ENCODE measurements at places on chromosomes 11 and 22.

- peak overlapping the region; percentile 94 for H3K27ac ChIP-seq
- H3K4me1 ChIP-seq = peaks cover 58% of the 10 kb centered on the region
- peak overlapping the region; percentile 77 for H3K4me3 ChIP-seq
- peak; percentile 92 for DNase-seq
- H3K36me3 ChIP-seq = no peaks in the 10 kb centered on the region
Measured at GRCh38 chr11:8871171-8871775, 39.7 kb upstream of the AKIP1 start.

DNA sequence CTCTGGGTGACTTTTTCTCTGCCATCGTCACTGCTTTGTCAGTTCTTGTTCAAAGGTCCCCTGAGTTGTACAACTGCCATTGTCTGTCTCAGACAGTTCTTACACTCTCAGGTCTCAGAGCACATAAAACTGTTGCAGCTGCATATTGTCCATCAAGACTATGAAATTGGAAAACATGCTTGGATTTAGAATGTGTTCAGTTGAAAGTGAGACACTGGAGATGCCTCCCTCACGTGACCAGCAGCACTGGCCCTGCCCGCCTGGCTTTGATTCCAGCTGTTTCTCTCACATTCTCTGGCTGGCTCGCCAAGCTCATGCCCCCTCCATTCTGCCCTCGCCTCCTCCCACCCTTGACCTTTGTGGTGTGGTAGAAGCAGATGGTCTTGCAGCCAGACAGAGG, 244.2 kb downstream of the NTM start:
- no peaks in the 10 kb centered on the region for H3K4me1 ChIP-seq
- no peak overlapping the region for H3K4me3 ChIP-seq
- no peak overlapping the region for H3K27ac ChIP-seq
- H3K36me3 ChIP-seq = no peaks in the 10 kb centered on the region

DNA sequence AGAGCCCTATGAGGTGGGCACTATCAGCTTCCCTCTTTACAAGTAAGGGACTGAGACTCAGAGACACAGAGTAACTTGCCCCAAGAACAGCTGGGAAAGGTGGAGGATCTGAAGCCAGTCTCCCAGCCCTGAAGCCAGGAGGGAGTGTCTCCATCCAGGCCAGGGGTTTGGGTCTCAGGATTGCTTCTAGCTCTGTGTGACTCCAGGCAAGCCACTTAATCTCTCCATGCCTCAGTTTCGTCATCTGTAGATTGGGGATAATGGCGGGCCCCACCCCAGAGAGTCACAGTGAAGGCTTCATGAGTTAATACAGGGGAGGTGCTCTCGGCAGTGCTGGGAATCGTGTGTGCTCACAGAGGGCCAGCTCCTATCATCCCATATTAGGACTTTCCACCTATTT, 10.5 kb downstream of the MAP4K2 start:
- no peak overlapping the region for H3K27ac ChIP-seq
- no peaks in the 10 kb centered on the region for H3K4me1 ChIP-seq
- H3K36me3 ChIP-seq = peaks cover 3% of the 10 kb centered on the region
- H3K4me3 ChIP-seq = no peak overlapping the region

- H3K4me1 ChIP-seq = peaks cover 54% of the 10 kb centered on the region
- H3K4me3 ChIP-seq = peak overlapping the region; percentile 72
- H3K27me3 ChIP-seq = no peaks in the 10 kb centered on the region
- no peaks in the 10 kb centered on the region for H3K36me3 ChIP-seq
- no peak for DNase-seq
Measured at GRCh38 chr22:23773483-23774113, 949 bp downstream of the MMP11 start.

DNA sequence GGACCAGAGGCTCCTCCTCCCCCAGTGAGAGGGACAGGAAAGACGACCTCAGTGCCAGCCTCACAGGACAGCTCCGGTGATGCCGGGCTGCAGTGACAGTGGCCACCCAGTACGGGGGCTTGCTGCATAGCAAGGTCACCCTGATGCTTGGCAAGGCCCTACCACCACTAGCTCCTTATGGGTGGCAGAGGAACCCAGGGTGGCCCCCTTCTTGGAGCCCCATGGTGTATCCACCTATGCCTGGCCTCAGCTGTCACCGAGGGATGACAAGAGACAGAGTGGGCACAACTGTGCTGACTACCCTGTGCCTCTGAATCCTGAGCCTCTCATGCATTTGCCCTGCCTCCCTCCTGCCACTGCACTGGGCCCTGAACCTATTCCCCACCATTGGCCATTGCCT, 809.2 kb downstream of the TBC1D22A start:
- no peaks in the 10 kb centered on the region for H3K27me3 ChIP-seq
- peak; percentile 70 for DNase-seq
- H3K4me1 ChIP-seq = no peaks in the 10 kb centered on the region
- no peak overlapping the region for H3K27ac ChIP-seq
- no peaks in the 10 kb centered on the region for H3K36me3 ChIP-seq
- no peak overlapping the region for H3K4me3 ChIP-seq

GRCh38 chr11:105432241-105432995, 177.5 kb upstream of the GRIA4 start:
- H3K4me3 ChIP-seq = no peak overlapping the region
- no peaks in the 10 kb centered on the region for H3K36me3 ChIP-seq
- no peak overlapping the region for H3K27ac ChIP-seq
- no peaks in the 10 kb centered on the region for H3K27me3 ChIP-seq
- DNase-seq = no peak

DNA sequence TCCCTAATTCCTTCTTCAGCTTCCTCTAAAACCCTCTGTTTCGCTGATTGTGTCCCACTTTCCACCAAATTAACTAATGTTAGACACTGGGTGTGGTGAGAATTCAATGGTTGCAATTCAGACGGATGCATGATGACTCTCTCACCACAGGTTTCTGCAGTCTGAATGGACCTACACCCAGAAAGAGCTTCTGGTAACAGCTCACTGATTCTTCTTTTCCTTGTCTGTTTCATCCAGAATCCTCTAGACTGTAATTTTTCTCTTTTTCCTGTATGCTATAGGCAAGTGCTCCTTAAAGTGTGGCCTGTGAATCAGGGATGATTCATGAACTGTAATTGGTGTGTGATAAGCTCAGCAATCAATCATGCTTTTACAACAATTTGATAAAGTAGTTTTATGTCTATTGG, 18.1 kb downstream of the MMP10 start:
- no peaks in the 10 kb centered on the region for H3K27me3 ChIP-seq
- no peak for DNase-seq

DNA sequence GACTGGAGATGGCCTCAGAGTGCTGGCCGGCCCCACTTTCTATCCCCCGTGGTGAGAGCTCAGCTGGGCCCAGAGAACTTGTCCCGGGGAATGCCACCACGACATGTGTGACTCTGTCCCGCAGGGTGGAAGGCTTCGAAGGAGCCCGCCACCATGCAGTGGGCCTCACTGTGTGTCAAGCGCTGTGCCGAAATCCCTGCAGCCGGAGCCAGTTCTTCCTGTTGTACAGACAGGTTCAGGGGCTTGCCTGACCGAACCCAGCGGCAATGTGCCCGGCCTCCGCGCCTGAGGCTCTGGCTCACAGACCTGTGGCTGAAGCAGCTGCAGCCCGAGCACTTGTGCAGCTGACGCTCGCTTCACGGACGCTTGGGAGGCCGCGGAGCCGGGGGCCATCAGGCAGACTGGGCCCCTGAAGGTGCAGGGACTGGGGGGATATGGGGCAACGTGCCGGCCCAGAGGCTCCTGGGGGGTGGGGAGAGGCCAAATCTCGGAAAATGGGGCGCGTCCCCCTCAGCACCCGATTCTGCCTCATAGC, 650 bp downstream of the PPM1F start:
- no peaks in the 10 kb centered on the region for H3K36me3 ChIP-seq
- no peak overlapping the region for H3K27ac ChIP-seq

GRCh38 chr11:124207102-124207792, 24.1 kb downstream of the OR10D3 start:
- peaks cover 2% of the 10 kb centered on the region for H3K27me3 ChIP-seq
- H3K27ac ChIP-seq = no peak overlapping the region
- H3K4me1 ChIP-seq = no peaks in the 10 kb centered on the region
- no peak for DNase-seq
- no peaks in the 10 kb centered on the region for H3K36me3 ChIP-seq

- no peaks in the 10 kb centered on the region for H3K36me3 ChIP-seq
- no peaks in the 10 kb centered on the region for H3K27me3 ChIP-seq
- H3K27ac ChIP-seq = no peak overlapping the region
- H3K4me3 ChIP-seq = no peak overlapping the region
- DNase-seq = no peak
- no peaks in the 10 kb centered on the region for H3K4me1 ChIP-seq
Measured at GRCh38 chr11:25650319-25650718, 681.6 kb upstream of the ANO3 start.

DNA sequence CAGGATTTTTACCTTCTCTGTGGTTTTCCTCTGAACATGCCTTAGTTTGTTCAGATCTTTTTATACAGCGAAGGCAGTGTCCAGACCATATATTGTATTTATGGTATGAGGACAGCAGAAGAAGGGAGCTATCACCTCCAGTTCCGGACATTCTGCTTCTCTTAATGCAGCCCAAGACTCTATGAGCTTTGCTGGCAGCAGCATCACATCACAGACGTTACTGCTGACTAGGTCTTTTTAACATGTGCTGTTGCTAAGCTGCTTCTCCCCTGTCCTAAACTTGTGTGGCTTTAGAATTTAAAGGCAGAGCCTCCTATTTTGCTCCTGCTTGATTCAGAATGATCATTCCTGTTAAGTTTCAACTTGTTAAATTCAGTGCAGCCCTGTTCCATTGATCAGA, 13.4 kb downstream of the MICAL2 start:
- no peak overlapping the region for H3K4me3 ChIP-seq
- H3K27me3 ChIP-seq = no peaks in the 10 kb centered on the region
- peaks cover 20% of the 10 kb centered on the region for H3K4me1 ChIP-seq
- no peak overlapping the region for H3K27ac ChIP-seq
- H3K36me3 ChIP-seq = no peaks in the 10 kb centered on the region

- no peak for DNase-seq
- peaks cover 4% of the 10 kb centered on the region for H3K4me1 ChIP-seq
- H3K27ac ChIP-seq = no peak overlapping the region
- H3K4me3 ChIP-seq = no peak overlapping the region
- peaks cover 4% of the 10 kb centered on the region for H3K27me3 ChIP-seq
- no peaks in the 10 kb centered on the region for H3K36me3 ChIP-seq
Measured at GRCh38 chr11:130816546-130817329, 99.5 kb downstream of the SNX19 start.

DNA sequence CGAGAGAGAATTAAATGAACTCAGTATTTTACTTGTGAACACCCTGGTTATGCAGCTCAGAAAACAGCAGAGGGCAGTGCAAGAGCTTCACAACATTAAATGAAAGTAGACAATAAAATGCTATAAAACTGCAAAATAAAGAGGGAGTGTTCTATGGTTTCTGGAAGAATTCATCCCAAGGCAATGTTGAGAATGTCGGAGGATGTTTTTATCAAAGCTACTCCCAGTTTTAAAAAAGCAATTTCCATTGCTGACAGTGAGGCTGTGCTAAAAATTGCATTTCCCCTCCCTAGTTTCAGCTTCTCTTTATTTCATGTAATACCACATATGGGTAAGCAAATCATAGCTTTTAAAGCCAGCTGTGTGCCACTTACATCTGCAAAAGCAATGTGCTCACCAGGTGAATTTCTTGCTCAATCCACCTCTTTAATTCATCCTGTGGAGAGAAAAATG, 296.8 kb downstream of the RAB38 start:
- no peaks in the 10 kb centered on the region for H3K4me1 ChIP-seq
- no peak overlapping the region for H3K4me3 ChIP-seq
- peaks cover 4% of the 10 kb centered on the region for H3K27me3 ChIP-seq
- DNase-seq = no peak
- no peak overlapping the region for H3K27ac ChIP-seq
- no peaks in the 10 kb centered on the region for H3K36me3 ChIP-seq

- DNase-seq = no peak
- H3K4me3 ChIP-seq = no peak overlapping the region
- H3K36me3 ChIP-seq = peaks cover 11% of the 10 kb centered on the region
- no peaks in the 10 kb centered on the region for H3K27me3 ChIP-seq
- no peak overlapping the region for H3K27ac ChIP-seq
Measured at GRCh38 chr11:74662487-74663103, 68.6 kb downstream of the CHRDL2 start.

GRCh38 chr22:27150544-27150941, 493.2 kb downstream of the MIAT start:
- H3K36me3 ChIP-seq = no peaks in the 10 kb centered on the region
- peaks cover 20% of the 10 kb centered on the region for H3K4me1 ChIP-seq
- H3K27me3 ChIP-seq = no peaks in the 10 kb centered on the region

GRCh38 chr11:128424271-128424711, 163.1 kb downstream of the ETS1 start:
- no peak for DNase-seq
- peaks cover 37% of the 10 kb centered on the region for H3K4me1 ChIP-seq
- H3K27me3 ChIP-seq = no peaks in the 10 kb centered on the region
- H3K36me3 ChIP-seq = no peaks in the 10 kb centered on the region
- H3K4me3 ChIP-seq = no peak overlapping the region
- peak overlapping the region; percentile 65 for H3K27ac ChIP-seq

DNA sequence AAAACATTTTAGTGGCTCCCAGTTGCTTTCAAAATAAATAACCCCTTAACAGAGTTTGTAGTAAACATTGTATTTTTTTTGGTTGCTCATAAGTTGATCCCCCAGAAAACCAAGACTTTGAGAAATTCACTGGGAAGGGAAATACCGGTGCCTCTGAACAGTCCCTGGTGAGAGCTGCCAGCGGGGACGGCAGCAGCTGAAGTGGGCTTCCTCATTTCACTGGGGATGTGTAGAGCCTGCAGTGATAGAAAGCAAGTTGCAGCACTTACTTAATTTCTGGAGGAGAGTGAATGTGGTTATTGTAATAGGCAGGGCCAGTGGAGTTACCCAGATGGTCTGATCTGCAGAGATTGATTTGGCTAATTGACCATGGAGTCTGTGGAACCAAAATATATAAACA, 18.6 kb upstream of the MCHR1 start:
- H3K27me3 ChIP-seq = no peaks in the 10 kb centered on the region
- no peak for DNase-seq
- no peaks in the 10 kb centered on the region for H3K4me1 ChIP-seq
- H3K36me3 ChIP-seq = no peaks in the 10 kb centered on the region
- no peak overlapping the region for H3K4me3 ChIP-seq
- H3K27ac ChIP-seq = no peak overlapping the region

- H3K4me1 ChIP-seq = peaks cover 74% of the 10 kb centered on the region
- H3K27me3 ChIP-seq = no peaks in the 10 kb centered on the region
- no peaks in the 10 kb centered on the region for H3K36me3 ChIP-seq
- H3K4me3 ChIP-seq = peak overlapping the region; percentile 67
Measured at GRCh38 chr11:9568854-9569587, 4.4 kb upstream of the WEE1 start.

DNA sequence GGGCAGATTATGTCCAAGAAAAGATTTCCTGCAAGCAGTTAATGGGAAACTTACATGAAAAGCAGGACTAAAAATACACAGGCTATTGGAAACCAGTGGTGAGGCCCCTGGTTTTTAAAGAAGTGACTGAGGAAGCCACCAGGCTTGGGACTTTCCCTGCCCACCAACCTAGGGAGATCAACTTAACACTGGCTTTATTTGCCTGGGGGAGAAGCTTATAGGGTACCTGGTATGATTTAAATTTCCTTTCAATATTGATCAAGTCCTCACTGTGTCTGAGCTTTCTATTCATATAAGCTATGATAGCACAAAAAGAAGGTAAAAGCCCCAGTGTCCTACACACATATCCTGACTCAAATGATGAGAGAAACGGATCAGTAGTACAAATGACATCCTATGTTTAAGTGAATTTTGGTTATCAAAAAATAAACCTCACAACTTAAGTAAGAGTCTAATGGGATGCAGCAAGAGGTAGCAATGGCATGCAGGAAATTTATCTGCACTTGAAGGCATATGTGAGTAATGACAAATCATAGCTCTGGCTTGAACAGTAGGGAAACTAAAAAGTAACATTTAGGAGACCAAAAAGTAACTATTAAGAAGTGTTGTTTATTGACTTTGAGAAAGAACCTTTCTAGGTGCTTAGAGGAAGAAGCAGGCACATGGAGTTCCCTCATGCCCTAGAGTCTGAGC, 85.3 kb downstream of the GAB2 start:
- no peak overlapping the region for H3K4me3 ChIP-seq
- no peaks in the 10 kb centered on the region for H3K27me3 ChIP-seq
- no peak overlapping the region for H3K27ac ChIP-seq
- H3K36me3 ChIP-seq = peaks cover 7% of the 10 kb centered on the region
- no peak for DNase-seq

Data from osteocyte (in vitro differentiated cells).